ENCODE measurements at places on chromosomes 13 and 19.

GRCh38 chr13:33514362-33514761, 228.8 kb upstream of the STARD13 start:
- no peak for DNase-seq

DNA sequence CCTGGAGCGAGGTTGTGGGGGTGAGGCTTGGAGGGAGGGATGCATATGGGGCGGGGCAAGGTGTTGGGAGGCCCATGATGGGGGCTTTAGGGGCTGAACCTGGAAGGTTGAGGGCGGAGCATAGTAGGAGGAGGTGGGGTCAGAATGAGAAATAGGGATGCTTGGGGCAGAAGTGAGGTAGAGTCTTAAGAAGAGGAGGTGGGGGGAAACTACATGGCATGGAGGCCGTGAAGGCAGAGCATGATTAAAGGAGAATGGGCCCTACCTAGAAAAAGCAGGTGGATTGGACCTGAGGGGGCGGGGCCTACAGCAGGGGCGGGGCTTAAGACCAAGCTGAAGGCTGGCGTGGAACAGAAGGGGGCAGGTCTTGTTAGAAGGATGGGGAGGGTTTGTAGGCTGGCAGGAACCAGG, 799 bp downstream of the NR1H2 start:
- DNase-seq, result no peak

DNA sequence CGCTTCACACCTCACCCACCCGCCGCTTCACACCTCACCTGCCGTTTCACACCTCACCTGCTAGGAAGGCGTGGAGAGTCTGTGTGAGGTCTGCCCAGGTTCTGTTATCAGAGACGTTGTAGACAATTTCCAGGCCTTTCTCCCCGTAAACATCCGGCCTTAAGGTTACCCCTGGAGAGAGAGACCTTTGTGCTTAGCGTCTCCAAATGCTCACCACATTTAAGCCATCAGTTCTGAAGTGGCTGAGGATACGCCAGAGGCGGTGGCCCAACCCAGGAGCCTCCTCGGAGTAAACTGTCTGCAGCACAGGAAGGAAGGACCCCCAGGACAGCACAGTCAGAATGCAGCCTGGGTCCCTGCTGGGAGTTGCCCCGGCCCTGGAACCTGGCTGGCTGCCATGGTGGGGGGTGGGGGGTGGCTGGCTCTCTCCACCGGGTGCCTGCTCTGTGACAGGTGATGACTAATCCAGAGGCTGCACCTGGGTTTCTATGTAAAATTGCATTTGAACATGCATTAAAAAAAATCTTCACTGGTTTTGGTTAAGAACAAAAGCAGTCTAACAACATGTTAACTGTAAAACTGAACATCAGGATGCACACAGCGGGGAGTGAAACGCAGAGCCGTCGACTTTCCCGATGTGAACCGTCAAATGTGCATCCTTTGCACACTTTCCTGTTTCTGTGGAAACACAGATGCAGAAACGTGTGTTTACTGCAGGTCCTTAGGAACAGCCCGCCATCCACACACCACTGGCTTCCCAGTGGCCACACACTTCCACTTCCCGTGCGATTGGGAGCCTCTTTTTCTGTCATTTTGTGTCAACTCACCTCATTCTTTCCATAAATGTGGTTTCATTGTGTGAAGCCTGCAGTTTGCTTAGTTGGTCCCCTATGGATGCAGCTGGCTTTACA, 4.5 kb downstream of the ATP4B start:
- DNase-seq, result no peak

- no peak for DNase-seq
Measured at GRCh38 chr19:1909761-1910080, 4.5 kb downstream of the ADAT3 start.

DNA sequence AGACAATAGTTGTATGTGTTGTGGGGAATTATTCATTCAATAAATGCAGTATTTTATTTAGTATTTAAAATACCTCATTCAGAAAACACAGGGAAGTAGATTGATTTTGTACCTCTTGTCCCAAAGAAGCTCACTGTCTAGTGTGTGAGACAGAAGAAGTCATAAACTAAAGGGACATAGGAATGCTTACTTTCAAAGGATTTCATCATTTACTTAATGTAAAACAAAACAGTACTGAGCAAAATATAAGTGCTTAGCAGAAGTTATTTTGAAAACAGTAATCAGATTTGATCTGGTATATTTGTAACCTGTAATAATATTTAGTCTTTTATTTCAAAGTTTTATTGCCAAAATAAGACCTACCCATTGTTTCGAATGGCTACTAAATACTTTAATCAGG, 117.9 kb downstream of the TDRD3 start:
- no peak for DNase-seq

- DNase-seq, result no peak
Measured at GRCh38 chr19:16096280-16096855, 15.3 kb upstream of the RAB8A start.

GRCh38 chr13:39811696-39812095, 156.2 kb downstream of the COG6 start:
- DNase-seq, result no peak
